ENCODE measurements at places on chromosomes 12 and 14. TPM values are rescaled to one million over a fixed set of nuclear protein-coding genes. Genes with fewer than 3 reads are reported as not detected.

Gene CRY1
- total RNA-seq: 26.5 TPM

Gene CYP27B1
- total RNA-seq: 4.0 TPM

Gene OR4K13
- total RNA-seq: not detected

Gene APOF
- not detected for total RNA-seq

Gene FSCB
- total RNA-seq: not detected

Gene ISM2
- total RNA-seq: 0.24 TPM

Gene SRRM4
- 1.9 TPM for total RNA-seq

Gene RNASE7
- total RNA-seq: 0.66 TPM

Gene ASB2
- total RNA-seq: 1.5 TPM

Gene AMHR2
- total RNA-seq: 12.3 TPM

Gene CLEC7A
- total RNA-seq: not detected

Gene B3GNT4
- total RNA-seq: 0.51 TPM

Gene HOXC4
- 69.4 TPM for total RNA-seq

Gene HHIPL1
- 4.7 TPM for total RNA-seq

Gene IKZF4
- total RNA-seq: 16.2 TPM

All from mesothelial cell of epicardium (in vitro differentiated cells).